ENCODE measurements at places on chromosomes 5 and 9. TPM values are rescaled to one million over a fixed set of nuclear protein-coding genes. Genes with fewer than 3 reads are reported as not detected.

SUSD3 gene
- total RNA-seq, result 0.54 TPM

SVEP1 gene
- 16.7 TPM for total RNA-seq

GPR150 gene
- total RNA-seq, result under 0.01 TPM

BARHL1 gene
- not detected for total RNA-seq

KCTD16 gene
- 1.4 TPM for total RNA-seq

CACNA1B gene
- not detected for total RNA-seq

ZCCHC9 gene
- total RNA-seq, result 24.6 TPM

PCDHB6 gene
- total RNA-seq, result under 0.01 TPM

SPAAR gene
- total RNA-seq, result 0.18 TPM

TUSC1 gene
- 2.0 TPM for total RNA-seq

AIF1L gene
- 0.18 TPM for total RNA-seq

ENTR1 gene
- 17.2 TPM for total RNA-seq

ANKRD31 gene
- total RNA-seq, result under 0.01 TPM

ZNF622 gene
- 66.4 TPM for total RNA-seq

GPX8 gene
- 201 TPM for total RNA-seq

NEUROG1 gene
- total RNA-seq, result not detected

CCIN gene
- total RNA-seq, result 1.1 TPM

PCDHB12 gene
- total RNA-seq, result under 0.01 TPM

NKD2 gene
- not detected for total RNA-seq

ANKRD18A gene
- total RNA-seq, result not detected

ANKRD34B gene
- not detected for total RNA-seq

NTRK2 gene
- under 0.01 TPM for total RNA-seq

CTNNA1 gene
- total RNA-seq, result 395 TPM

SGCD gene
- total RNA-seq, result 10.6 TPM

C5 gene
- 2.8 TPM for total RNA-seq

RNF208 gene
- total RNA-seq, result not detected

FOXD4L3 gene
- not detected for total RNA-seq

OR1J4 gene
- total RNA-seq, result not detected

ADGRV1 gene
- total RNA-seq, result under 0.01 TPM

ITGA2 gene
- total RNA-seq, result 83.6 TPM

BTNL3 gene
- not detected for total RNA-seq

OLFM1 gene
- total RNA-seq, result 0.36 TPM

LHX3 gene
- not detected for total RNA-seq

GAS1 gene
- 3.1 TPM for total RNA-seq

ANXA2R gene
- 1.3 TPM for total RNA-seq

PCDH1 gene
- total RNA-seq, result 0.83 TPM

CCDC183 gene
- not detected for total RNA-seq

SV2C gene
- not detected for total RNA-seq

UNC5A gene
- not detected for total RNA-seq

GABBR2 gene
- total RNA-seq, result 20.3 TPM

PCDHGB7 gene
- total RNA-seq, result 5.8 TPM

PDZD2 gene
- not detected for total RNA-seq

ZBTB6 gene
- 11.7 TPM for total RNA-seq

LRRC70 gene
- total RNA-seq, result 0.83 TPM

EQTN gene
- total RNA-seq, result not detected

LEAP2 gene
- total RNA-seq, result under 0.01 TPM
